ENCODE measurements at places on chromosomes 7 and 10. TPM values are rescaled to one million over a fixed set of nuclear protein-coding genes. Genes with fewer than 3 reads are reported as not detected.
A peak's percentile ranks its signal among the peaks of the same experiment; 100 is the strongest.

DNA sequence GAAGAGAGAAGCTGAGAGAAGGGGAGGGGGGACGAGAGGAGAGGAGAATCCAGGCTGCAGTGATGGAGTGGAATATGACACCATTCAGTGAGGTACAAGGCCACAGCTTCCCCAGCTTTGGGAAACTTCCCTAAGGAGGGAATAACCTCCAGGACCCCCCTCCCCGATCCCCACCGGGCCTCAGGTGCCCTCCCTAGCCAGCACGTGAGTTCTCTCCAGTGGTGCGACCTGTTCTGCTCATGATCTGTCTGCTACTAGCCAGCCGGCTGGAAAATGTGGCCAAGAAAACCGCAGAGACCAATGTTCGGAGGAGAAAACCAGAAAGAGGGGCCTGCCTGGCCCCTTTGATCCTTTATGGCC, 39.9 kb upstream of the AGK start:
- H3K4me1 ChIP-seq = no peaks in the 10 kb centered on the region
- H3K27ac ChIP-seq = no peak overlapping the region
- no peak overlapping the region for H3K4me3 ChIP-seq
- H3K27me3 ChIP-seq = peaks cover 15% of the 10 kb centered on the region
- no peaks in the 10 kb centered on the region for H3K36me3 ChIP-seq

GRCh38 chr10:5723692-5724091, 39.1 kb downstream of the TASOR2 start:
- no peak overlapping the region for H3K4me3 ChIP-seq
- peaks cover 2% of the 10 kb centered on the region for H3K4me1 ChIP-seq
- no peaks in the 10 kb centered on the region for H3K27me3 ChIP-seq
- H3K27ac ChIP-seq = no peak overlapping the region

GRCh38 chr7:128888756-128889095, 21.8 kb downstream of the KCP start:
- no peak overlapping the region for H3K4me3 ChIP-seq
- H3K27ac ChIP-seq = no peak overlapping the region
- peaks cover 16% of the 10 kb centered on the region for H3K27me3 ChIP-seq
- H3K4me1 ChIP-seq = no peaks in the 10 kb centered on the region
- no peak for DNase-seq

GRCh38 chr10:73863039-73863817, 11.1 kb downstream of the CAMK2G start:
- no peak for DNase-seq
- H3K36me3 ChIP-seq = peaks cover 42% of the 10 kb centered on the region
- no peak overlapping the region for H3K4me3 ChIP-seq
- no peak overlapping the region for H3K27ac ChIP-seq
- peaks cover 9% of the 10 kb centered on the region for H3K4me1 ChIP-seq

GRCh38 chr7:99456288-99456687, 9.7 kb downstream of the ATP5MF start:
- H3K27me3 ChIP-seq = no peaks in the 10 kb centered on the region
- no peak overlapping the region for H3K4me3 ChIP-seq
- H3K36me3 ChIP-seq = peaks cover 81% of the 10 kb centered on the region
- H3K4me1 ChIP-seq = no peaks in the 10 kb centered on the region
- no peak overlapping the region for H3K27ac ChIP-seq

GRCh38 chr7:47318395-47319182, 263.3 kb downstream of the TNS3 start:
- no peak for DNase-seq
- H3K27me3 ChIP-seq = no peaks in the 10 kb centered on the region
- no peak overlapping the region for H3K4me3 ChIP-seq
- H3K4me1 ChIP-seq = peaks cover 14% of the 10 kb centered on the region
- H3K36me3 ChIP-seq = peaks cover 34% of the 10 kb centered on the region

DNA sequence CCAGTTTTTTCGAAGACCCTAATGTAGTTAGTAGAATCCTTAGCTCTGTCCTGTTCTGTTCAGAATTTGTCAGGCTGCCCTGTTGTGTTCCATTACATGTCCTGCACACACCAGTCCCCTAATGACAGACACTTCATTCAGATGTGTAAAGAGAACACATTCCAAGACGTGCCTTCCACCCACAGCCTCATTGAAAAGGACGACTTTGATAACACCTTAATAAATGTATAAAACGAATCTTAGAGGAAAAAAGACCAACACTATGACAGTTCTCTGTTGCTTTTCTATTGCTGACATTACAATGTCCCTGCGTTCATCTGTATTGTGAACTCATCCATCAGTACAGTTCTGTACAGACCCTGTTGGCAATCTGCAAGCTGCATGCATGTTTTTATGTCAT, 3.5 kb downstream of the LRRTM3 start:
- H3K27ac ChIP-seq = no peak overlapping the region
- peaks cover 14% of the 10 kb centered on the region for H3K27me3 ChIP-seq
- no peaks in the 10 kb centered on the region for H3K4me1 ChIP-seq
- no peaks in the 10 kb centered on the region for H3K36me3 ChIP-seq

DNA sequence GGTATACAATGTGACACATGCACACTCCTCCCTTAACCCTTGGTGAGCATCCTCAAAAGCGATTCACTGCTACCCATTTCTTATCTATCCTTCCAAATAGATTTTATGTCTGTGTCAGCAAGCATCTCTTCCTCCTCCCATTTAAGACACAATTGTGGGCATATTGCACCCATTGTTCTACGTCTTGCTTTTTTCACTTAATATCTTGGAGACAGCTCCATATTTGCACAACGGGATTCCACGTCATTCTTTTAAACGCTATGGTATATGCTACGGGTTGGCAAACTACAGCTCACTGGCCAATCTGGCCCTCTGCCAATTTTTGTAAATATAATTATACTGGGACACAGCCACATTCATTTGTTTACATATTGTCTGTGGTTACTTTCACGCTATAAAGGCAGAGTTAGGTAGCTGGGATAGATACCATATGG, 88.6 kb downstream of the RNF216 start:
- H3K27ac ChIP-seq = peak overlapping the region; percentile 100
- DNase-seq = peak; percentile 82
- no peak overlapping the region for H3K4me3 ChIP-seq
- no peaks in the 10 kb centered on the region for H3K27me3 ChIP-seq
- H3K4me1 ChIP-seq = peaks cover 58% of the 10 kb centered on the region

DNA sequence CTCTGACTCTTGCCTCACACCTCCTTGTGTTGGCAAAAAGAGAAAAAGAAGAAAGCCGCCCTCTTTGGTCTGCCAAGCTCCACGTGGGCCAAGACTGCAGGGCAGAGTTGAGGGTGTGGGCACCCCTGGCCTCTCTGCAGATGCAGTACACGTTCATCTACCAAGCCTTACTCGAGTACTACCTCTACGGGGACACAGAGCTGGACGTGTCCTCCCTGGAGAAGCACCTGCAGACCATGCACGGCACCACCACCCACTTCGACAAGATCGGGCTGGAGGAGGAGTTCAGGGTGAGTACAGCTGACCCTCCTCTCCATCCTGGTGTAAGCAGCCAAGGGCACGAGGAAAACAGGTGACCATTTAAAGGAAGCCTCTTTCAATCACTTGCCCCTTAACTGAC, 56.1 kb downstream of the MKI67 start:
- no peaks in the 10 kb centered on the region for H3K4me1 ChIP-seq
- no peak overlapping the region for H3K4me3 ChIP-seq
- H3K36me3 ChIP-seq = no peaks in the 10 kb centered on the region
- H3K27ac ChIP-seq = no peak overlapping the region
- no peaks in the 10 kb centered on the region for H3K27me3 ChIP-seq

DNA sequence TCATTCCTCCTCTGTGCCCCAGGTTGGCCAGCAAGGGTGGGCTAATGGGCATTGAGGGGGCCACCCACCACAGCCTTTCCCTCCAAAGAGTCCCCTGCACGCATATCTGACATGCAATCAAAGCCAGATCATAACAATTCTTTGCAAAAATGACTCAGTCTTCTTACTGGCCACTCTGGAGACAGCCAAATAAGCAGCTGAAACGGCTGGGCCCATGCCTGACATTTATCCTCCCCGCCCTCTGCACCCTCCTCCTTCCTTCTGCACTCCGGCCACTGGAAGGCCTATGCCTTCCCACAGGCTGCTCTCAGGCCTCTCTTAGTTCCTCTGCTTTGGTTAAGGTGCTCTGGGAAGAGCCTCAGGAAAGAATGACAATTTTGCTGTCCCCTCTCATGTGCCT, 29.2 kb upstream of the NPFFR1 start:
- no peak overlapping the region for H3K4me3 ChIP-seq
- 0 out of 2 replicates have a peak, but pooled peaks cover 1% of the 10 kb centered on the region for H3K27me3 ChIP-seq
- DNase-seq = peak; percentile 29
- H3K27ac ChIP-seq = peak overlapping the region; percentile 18
- H3K4me1 ChIP-seq = peaks cover 7% of the 10 kb centered on the region
- no peaks in the 10 kb centered on the region for H3K36me3 ChIP-seq

GRCh38 chr7:49295146-49295545, 370.8 kb downstream of the CDC14C start:
- no peak for DNase-seq
- H3K4me3 ChIP-seq = no peak overlapping the region
- no peak overlapping the region for H3K27ac ChIP-seq
- no peaks in the 10 kb centered on the region for H3K4me1 ChIP-seq

GRCh38 chr7:121069346-121070100, 81.0 kb downstream of the CPED1 start:
- no peaks in the 10 kb centered on the region for H3K36me3 ChIP-seq
- peak; percentile 41 for DNase-seq
- H3K4me1 ChIP-seq = peaks cover 2% of the 10 kb centered on the region

DNA sequence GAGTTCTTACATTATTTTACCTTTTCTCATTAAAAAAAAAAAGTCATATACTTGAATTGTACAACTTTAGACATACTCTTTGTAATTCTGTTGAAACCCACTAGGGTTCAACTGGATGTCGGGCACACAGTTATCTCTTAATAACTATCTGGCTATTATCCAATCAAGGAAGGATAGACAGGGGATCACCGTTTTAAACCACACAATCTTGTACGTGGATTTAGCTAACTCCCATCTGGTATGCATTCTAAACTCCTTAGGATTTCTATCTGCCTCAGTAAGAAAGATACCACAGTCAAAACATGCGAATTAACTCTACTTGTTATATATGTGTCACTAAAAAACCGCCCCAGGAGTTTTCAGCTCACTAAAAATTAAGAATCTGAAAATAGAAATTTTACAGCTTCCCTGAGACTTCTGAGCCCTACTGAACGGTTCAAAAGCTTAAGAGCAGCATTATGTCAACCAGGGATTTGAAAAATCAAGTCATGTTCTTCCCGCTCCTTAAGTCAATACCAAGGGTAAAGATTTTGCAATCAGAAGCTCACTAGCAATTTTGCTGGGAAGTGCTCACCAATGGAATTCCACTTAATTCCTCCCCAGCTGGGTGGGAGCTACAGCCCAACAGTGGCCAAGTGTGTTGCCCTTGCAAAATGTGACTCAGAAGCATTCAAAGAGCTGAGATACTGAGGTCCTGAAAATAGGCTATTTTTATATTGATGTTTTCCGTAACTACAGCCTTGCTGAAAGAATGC, 267.0 kb downstream of the FRMD4A start:
- no peak overlapping the region for H3K4me3 ChIP-seq
- peak; percentile 87 for DNase-seq
- no peaks in the 10 kb centered on the region for H3K36me3 ChIP-seq
- peaks cover 8% of the 10 kb centered on the region for H3K4me1 ChIP-seq
- H3K27ac ChIP-seq = no peak overlapping the region
- H3K27me3 ChIP-seq = no peaks in the 10 kb centered on the region

DNA sequence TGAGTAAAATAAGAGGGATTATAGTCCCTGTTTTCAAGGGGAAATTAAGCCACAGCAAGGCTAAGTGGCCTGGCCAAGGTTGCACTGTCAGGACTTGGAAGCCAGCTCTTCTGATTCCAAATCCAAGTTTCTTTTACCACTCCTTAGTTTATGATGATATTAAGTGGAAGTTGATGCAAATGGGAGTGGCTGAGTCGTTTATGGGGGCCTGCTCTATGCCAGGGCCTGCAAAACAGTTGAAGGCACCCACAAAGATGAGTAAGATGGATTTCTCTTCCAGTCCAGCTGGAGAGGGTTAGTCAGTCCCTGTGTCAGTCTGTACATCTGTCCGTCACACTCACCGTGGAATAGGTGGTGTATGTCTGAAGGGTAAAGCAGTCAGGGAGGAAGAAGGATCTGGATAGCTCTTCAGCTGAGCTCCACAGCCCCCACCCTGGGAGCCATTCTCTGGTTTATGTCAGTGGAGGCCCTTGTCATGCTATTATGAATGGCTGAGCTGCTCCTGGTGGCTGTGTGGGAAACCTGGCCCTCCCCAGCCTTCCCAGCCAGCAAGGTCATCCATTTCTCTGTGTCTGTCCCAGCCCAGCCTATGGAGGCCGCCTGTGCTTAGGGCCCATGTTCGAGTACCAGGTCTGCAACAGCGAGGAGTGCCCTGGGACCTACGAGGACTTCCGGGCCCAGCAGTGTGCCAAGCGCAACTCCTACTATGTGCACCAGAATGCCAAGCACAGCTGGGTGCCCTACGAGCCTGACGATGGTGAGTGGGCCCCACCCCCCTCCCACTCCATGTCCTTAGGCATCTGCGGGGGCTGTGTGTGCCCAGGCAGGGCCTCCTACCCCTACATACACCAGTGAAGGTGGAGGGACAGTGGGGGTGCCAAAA, 44.5 kb downstream of the TBATA start:
- no peak overlapping the region for H3K27ac ChIP-seq
- peaks cover 5% of the 10 kb centered on the region for H3K4me1 ChIP-seq
- no peak overlapping the region for H3K4me3 ChIP-seq
- peaks cover 8% of the 10 kb centered on the region for H3K27me3 ChIP-seq

DNA sequence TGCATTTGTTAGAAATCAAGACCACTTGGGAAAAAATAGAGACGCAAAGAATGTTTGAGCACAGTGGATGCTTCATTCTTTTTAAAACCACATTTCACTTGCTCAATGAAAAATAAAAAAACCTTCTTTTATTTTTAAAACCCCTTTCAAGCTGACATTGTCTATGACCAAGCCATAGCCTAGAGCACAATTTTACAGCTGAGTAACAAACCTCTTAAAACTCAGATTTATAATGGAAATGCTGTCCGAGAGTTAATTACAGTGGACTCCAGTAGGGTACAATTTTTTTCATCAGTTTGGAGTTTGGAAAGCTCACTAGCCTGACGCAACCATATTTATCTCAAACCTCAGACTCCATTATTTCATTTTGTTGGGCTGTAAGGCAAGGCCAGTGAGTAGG, 116.3 kb downstream of the RNLS start:
- no peak overlapping the region for H3K4me3 ChIP-seq
- H3K27me3 ChIP-seq = peaks cover 2% of the 10 kb centered on the region
- H3K27ac ChIP-seq = no peak overlapping the region
- peaks cover 1% of the 10 kb centered on the region for H3K4me1 ChIP-seq

DNA sequence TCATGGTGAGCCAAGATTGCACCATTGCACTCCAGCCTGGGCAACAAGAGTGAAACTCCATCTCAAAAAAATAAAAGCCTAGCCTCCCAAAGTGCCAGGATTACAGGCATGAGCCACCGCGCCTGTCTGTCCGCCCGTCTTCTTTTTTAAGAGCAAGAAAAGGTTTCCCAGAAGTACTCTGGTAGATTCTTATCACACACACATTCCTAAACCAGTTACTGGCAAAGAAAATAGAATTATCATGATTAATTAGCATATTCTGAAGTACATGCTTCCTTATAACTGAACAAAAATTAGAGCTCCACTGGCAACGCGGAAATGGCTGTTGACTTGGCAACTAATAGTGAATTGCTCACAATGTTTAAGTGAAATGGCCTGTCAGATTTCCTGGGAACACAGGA, 87.0 kb downstream of the ADK start:
- H3K4me1 ChIP-seq = no peaks in the 10 kb centered on the region
- no peak overlapping the region for H3K27ac ChIP-seq
- H3K36me3 ChIP-seq = peaks cover 2% of the 10 kb centered on the region

UCMA gene
- not detected for total RNA-seq

NPY4R2 gene
- total RNA-seq = 0.36 TPM

PSAP gene
- 216 TPM for total RNA-seq

ANKRD1 gene
- total RNA-seq = 10.8 TPM

R3HCC1L gene
- 14.7 TPM for total RNA-seq

PTN gene
- total RNA-seq = 61.7 TPM

SDHAF3 gene
- total RNA-seq = 12.8 TPM

Data from IMR-90 (cell line).